Stimulated activated CD4-positive, alpha-beta T cell treated with anti-CD3 and anti-CD28 coated beads, Interleukin-4, amount 100 ng/mL, for 24 hours (primary cell): ENCODE measurements at places on chromosomes 2 and 18.

GRCh38 chr2:110678457-110679336 lies 834 bp upstream of the BUB1 start:
- peak; percentile 9 for DNase-seq

DNA sequence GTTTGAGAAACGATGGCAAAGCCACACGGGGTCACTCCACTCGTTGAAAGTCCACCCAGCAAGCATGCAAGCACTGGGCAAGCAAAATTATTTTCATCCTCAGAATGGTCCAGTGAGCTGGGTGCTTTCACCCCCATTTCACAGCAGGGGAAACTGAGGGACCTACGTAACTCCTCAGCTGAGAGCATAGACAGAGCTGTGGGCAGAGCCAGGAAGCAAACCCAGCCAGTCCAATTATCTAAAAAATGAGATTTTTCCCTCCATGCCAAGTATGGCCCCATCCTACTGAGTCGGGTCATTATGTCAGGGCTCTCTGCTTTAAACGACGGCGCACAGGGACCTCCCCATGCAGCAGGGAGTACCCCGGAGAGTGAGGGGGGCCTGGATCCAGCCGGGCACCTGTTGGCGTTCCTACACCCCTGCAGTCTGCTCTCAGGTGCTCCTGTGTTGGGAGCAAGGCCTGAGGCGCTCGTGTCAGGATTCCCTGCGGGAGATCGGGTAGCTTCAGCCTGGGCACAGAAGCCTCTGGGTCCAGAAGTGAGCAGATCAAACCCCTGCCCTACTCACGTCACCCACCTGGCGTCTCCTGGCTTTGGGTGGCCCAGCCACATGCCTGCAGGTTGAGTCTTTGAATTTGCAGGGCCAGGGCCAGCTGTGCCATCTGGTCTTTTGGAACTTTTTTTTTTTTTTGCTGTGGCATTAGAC lies 17.3 kb downstream of the TWIST2 start:
- no peak for DNase-seq

GRCh38 chr2:126660971-126661370 lies 5.0 kb downstream of the GYPC start:
- DNase-seq, result no peak

- no peak for DNase-seq
Measured at GRCh38 chr2:26177122-26177521, 4.2 kb downstream of the GAREM2 start.

DNA sequence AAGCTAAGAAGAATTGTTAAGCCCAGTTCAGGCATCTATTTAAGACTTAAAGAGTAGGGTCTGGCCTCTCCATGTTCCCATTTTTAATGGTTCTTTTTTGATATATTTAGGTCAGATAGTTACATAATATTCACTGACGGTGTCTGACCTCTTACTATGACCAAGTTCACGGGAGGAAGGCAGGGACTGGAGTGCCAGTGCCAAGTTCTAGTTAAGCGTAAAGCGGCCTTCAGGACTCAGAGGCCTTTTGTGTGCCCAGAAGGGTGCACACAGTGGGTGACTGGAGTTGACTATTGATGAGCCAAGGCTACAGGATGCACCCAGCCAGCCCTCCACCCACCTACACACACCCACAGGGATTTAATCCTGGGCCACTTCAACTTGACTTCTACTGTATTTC lies 290.9 kb downstream of the PIEZO2 start:
- DNase-seq, result no peak

- DNase-seq, result no peak
Measured at GRCh38 chr2:199464606-199465352, 7.0 kb upstream of the SATB2 start.

- peak; percentile 86 for DNase-seq
Measured at GRCh38 chr2:27890924-27891672, 569 bp downstream of the BABAM2 start.

DNA sequence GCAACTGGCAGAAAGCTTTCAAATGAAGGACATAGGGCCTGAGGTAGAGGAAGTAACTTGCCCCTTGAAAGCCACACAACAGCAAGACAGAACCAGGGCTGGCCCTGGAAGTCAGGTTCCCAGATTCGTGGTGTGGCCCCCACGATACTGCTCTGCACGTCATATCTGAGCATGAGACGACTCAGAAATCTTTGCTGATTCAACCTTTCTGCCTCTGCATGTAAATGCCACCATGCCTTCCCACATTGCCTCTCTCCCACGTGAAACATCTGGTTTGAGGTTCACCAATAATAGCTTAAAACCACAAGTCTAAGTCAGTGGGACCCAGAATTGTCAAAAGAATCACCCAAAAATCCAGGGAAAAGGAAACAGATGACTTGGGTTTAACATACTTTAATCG lies 214.0 kb upstream of the TRIB2 start:
- peak; percentile 68 for DNase-seq

GRCh38 chr2:181243319-181243718 lies 213.9 kb upstream of the ITGA4 start:
- DNase-seq, result no peak

GRCh38 chr2:8551622-8552074 lies 130.2 kb upstream of the ID2 start:
- DNase-seq, result no peak

GRCh38 chr2:37892436-37893114 lies 32.5 kb upstream of the RMDN2 start:
- DNase-seq, result no peak

DNA sequence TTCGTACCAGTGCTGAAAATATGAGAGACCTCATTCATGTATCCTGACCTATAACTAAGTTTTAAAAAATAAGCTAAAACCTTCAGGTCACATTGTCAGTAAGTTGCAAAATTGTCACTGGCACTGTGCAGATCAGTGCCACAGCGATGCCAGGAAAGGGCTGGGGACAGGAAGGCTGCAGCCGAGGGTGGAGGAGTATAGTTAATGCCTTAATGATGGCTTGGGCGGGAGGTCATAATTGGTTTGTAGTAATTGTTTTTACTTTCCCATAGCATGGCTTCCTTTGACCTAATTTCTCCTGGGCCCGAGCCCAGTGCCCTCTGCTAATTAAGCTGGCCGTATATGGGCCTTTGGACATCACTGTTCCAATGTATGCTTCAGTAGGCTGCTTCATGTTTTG lies 47.2 kb upstream of the RAB12 start:
- no peak for DNase-seq

GRCh38 chr2:71700658-71701397 lies 247.5 kb downstream of the DYSF start:
- no peak for DNase-seq

- no peak for DNase-seq
Measured at GRCh38 chr2:101628030-101628392, 69.5 kb upstream of the MAP4K4 start.

DNA sequence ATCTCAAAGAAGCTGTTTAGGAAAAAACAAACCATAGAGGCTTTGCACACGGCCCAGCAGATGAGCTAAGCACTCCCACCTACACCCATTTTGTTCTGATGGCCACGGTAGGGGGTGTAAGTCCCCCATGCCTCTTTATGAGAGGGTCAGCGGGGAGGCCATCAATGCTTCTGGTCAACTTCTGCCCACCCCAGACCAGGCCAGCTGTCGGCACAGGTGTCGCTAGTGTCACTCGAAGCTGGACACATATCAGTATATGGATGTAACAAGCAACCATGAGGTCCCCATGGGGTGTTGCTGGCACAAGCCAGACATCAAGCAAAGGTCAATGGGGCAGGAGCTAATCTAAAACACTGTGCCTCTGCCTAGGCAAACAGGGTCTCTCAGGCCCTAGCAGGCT lies 23.7 kb upstream of the SLC35F6 start:
- no peak for DNase-seq
